BJ (cell line): ENCODE measurements at places on chromosomes 4 and X.

GRCh38 chrX:131783555-131784308, 239.4 kb upstream of the STK26 start:
- no peak for DNase-seq

- no peak for DNase-seq
These were observed 61.8 kb downstream of the LRRC66 start for GRCh38 chr4:51958199-51958968.

DNA sequence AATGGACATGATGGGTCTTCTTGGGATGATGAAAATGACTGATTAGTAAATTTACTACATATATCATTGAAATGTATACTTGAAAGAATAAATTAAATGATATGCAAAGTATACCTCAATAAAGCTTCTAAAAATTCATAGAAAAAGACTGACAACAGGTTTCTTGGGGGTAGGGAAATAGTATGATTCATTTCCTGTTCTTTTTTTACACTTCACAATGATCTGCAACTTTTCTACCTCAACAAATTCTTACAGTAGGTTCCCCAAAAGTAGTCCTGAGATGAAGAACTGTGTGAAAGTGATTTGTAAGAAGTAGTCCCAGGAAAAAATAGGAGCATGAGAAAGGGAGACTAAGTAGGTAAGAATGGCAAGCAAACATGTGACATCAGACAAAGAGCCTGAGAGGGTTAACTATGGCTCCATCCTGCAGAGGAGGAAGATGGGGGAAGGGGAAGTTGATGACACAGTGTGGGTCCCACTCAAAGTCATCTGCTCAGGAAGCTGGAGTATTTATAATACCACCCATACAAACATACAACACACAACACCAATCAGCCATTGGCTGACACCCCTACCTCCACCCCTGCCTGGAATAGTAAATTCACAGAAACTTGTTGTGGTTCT, 73.9 kb downstream of the ARHGAP6 start:
- DNase-seq: no peak

GRCh38 chr4:150033901-150034300, 44.3 kb upstream of the DCLK2 start:
- no peak for DNase-seq

- DNase-seq: no peak
These were observed 61.1 kb downstream of the FBXO8 start for GRCh38 chr4:174222266-174222872.

- peak; percentile 3 for DNase-seq
These were observed 802 bp downstream of the COX18 start for GRCh38 chr4:73068491-73069337.

GRCh38 chrX:154022108-154022507, 2.4 kb upstream of the IRAK1 start:
- DNase-seq: no peak

DNA sequence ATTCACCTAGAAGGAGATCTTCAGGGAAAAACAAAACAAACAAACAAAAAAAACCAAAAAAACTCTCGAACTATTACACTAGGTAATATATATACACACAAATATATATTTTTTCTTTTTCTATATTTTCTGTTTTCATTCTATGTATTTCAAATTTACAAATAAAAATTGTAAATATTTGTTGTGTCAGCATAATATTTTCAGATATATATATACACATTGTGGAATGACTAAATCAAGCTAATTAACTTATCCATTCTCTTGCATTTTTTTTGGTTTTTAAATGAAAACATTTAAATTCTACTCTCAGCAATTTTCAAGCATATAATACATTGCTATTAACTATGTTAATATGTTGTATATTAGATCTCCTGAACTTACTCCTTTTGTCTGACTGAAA, 762.0 kb upstream of the PCDH10 start:
- no peak for DNase-seq

- DNase-seq: no peak
These were observed 36.5 kb upstream of the CEP135 start for GRCh38 chr4:55912249-55912648.

DNA sequence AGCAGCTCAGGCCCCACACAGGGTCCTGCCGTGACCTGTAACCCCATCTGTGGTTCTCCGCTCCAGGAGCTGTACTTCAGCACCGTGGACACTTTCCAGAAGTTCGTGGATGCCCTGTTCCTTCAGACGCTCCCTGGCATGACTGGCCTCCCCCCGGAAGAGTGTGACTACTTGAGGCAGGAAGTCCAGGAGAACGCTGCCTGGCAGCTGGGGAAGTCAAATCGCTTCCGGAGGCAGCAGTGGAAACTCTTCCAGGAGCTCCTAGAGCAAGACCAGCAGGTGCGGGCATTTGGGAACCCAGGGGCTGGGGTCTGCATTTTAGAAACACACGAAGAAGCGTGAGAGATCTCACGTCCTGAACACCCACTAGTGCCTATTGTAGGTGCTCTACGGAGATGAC, 72.5 kb downstream of the EVC start:
- DNase-seq: no peak

DNA sequence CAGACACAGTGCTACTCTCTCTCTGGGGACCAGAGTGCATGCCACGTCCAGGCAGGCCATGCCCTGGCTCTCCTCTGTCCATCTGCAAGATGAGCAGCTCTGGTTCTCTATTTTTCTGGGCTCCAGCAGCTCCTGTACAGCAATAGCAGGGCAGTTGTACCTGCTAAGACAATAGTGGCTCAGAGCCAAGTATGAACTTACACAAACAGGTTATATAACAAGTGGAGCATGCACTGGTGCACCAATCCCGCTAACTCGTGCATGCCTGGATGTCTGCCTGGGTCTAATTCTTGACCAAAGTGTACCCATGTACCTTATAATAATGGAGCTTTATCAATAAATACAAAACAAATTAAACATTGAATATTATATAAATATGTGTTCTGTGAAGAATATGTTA, 392.3 kb downstream of the CENPC start:
- DNase-seq: no peak

- DNase-seq: no peak
These were observed 473.4 kb downstream of the INPP4B start for GRCh38 chr4:142372530-142373260.

- no peak for DNase-seq
These were observed 8.1 kb downstream of the SCARB2 start for GRCh38 chr4:76205476-76205875.

DNA sequence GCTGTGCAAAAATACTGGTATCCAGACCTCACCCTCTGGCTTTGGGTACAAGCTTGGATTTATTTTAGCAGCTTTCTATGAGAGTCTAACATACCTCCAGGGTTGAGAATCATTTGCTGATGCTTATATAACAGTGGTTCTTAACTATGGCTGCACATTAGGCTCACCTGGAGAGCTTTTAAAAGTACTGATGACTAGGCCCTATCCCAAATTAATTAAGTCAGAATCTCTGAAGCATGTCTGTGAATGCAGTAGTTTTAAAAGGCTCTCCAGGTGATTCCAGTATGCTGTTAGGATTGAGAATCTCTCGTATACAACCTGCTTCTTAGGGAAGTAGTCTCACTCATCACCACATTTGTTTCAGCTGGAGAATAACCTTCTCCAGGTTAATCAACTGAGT, 99.2 kb downstream of the PDHA2 start:
- DNase-seq: no peak

DNA sequence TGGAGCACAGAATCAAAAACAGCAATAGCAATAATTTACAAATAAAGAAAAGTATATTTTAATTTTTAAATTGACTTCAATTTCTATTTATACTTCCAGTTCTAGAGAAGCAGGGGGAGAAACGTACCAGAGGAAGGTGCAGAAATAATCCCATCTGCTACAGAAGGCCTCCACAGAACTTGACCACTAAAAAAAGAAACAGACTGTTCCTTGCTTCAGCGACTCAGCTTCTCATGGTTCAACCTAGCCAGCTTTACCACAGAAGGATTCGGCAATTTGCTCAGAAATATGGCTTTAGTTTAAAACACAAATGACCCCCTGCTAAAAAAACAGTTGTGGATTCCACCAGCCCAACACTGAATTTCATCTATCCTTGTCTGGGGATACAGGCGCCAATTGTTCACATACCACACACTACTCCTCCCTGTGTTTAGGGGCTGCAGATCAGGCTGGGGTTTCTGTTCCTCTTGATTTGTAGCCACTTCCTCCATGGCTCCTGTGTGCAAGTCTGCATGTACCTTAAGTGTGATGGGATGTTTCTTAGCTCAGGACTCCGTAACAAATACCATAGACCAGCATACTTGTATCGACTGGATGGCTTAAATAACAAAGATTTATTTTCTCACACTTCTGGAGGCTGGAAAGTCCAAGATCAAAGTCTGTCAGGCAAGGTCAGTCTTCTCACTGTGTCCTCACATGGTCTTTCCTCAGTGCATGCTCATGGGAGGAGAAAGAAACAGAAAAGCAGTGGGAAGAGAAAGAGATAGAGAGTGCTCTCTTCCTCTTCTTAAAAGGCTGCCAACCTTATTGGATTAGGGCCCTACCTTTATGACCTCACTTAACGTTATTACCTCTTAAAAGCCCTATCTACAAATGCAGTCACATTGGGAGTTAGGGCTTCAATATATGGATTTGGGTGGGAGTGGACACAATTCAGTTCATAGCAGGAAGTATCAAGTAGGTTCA, 79.1 kb downstream of the AMOT start:
- DNase-seq: no peak

DNA sequence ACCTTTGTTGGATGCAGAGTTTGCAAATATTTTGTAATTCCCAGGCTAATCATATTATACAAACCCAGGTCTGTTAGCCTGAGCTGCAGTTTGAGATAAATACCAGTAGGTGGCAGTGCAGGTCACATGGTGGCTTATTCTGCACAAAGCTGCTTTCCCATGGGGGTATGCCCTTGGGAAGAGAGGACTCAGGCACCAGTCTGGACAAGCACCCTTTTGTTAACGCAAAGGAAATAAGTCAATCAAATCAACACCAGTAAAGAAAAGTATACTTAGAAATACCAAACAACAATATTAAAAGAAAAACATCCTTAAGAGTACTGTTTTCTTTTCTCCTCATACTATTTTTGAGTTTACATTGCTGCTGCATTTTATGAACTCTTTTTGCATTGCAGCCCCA, 389.0 kb upstream of the ZFP42 start:
- DNase-seq: no peak

DNA sequence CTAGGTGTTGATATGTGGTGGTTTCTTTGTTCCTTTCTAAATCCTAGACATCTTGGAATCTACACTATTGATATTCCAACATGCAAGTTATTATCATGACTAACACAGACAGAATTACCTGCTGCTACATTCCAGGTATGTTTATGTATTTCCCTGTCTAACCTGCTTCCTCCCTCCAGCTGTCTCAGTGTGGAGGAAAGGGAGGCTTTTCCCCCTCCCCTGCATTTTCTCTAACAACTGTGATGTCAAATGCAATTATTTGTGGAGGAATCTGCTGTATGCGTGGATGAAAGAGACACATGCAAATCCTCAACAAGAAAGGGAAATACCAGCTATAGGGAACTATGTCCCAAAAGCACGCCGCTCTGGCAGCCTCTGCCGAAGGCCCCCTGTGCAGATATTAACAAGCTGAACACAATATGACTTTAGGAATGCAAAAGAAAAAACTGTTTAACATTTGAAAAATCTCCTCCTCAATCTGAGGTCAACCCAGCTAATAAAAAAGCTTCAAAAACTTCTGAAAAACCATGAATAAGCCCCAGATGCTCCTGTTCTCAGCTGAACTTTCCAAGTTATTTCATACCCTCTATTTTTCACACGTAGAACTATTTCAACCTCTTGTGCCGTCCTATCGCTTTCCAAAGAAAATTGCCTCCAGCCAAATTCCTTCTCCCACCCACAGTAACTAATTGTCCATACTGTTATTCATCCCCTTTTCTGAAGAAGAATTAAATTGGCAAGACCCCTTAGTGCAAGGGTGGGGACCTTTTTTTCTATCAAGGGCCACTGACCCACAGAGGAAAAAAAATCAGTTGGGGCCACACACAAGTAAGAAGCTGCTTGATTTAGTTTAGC, 225.1 kb upstream of the GPC4 start:
- DNase-seq: no peak

DNA sequence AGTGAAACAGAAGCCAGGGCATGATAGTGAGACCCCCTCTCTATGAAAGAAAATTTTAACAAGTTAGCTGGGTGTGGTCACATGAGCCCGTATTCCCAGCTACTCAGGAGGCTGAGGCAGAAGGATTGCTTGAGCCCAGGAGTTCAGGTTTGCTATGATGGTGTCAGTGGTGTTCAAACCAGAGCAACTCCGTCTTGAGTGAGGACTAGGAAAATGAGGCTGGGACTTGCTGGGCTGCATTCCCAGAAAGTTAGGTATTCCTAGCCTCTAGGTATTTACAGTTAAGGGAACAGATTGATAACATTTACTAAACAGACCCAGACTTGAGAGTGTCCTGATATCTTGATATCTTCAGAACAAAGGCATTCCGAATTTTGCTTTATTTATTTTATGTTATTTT, 37.0 kb upstream of the NOCT start:
- DNase-seq: no peak

DNA sequence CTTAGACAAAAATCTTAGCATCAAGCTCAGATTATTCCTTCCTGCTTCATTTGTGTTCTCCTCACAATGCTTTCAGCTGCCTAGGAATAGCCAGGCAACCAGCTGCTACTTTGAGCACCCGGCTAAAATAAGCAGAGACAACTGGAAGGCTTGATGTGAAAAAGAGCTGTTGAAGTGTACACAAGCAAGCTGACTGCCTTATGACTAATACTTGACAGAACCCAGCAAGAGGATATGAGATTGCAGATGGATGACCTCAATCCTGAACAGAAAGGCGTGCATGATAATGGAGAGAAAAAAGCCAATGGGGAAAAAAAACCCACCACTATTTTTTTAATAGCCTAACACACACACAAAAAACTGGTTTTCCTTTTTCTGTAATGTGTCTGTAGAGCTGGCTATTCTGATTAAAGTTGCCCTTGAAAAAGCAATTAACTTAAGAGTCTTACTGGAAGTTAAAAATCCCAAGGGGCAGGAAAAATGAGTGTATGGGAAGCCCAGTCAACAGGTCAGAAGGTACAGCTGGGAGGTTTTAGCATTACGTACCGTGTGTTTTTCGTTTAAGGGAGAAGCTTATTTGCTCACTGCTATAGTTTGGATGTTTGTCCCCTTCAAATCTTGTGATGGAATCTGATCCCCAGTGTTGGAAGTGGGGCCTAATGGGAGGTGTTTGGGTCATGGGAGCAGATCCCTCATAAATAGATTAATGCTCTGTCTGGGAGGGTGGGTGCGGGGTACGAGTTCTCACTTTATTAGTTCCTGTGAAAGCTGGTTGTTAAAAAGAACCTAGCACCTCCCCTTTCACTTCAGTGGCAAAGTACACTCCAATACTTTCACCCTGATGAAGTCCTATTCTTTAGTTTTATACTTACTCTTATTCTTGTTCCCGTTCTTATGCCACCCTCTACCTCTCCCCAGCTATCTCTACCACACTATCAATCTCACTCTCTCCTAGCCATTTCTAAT, 37.1 kb upstream of the HERC6 start:
- DNase-seq: peak; percentile 60

GRCh38 chr4:172947594-172947993, 221.0 kb upstream of the GALNT7 start:
- no peak for DNase-seq

GRCh38 chr4:5995901-5996623, 22.2 kb downstream of the C4orf50 start:
- no peak for DNase-seq
